ENCODE measurements at places on chromosomes 2 and 18. TPM values are rescaled to one million over a fixed set of nuclear protein-coding genes. Genes with fewer than 3 reads are reported as not detected.
A peak's percentile ranks its signal among the peaks of the same experiment; 100 is the strongest.

DNA sequence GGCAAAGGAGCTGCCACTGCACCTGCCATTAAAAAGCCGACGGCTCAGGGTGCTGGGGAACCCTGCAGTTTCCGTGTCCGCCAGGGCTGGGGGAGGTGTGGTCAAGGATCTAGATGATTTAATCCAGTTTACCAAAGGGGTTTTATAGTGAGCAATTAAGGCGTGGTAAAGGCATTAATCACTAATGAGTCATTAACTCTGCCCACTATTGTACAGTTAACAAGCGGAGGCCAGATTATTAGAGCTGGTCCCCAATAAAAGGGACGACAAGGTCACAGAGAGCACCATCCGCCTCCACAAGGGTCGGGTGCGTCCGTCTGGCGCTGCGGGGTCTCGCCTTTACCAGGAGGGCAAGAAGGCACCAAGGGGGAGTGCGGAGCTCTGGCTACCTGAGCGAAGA, 9.6 kb downstream of the RAX start:
- DNase-seq, result no peak

GRCh38 chr2:112714836-112715631, 5.8 kb upstream of the NT5DC4 start:
- no peak for DNase-seq

DNA sequence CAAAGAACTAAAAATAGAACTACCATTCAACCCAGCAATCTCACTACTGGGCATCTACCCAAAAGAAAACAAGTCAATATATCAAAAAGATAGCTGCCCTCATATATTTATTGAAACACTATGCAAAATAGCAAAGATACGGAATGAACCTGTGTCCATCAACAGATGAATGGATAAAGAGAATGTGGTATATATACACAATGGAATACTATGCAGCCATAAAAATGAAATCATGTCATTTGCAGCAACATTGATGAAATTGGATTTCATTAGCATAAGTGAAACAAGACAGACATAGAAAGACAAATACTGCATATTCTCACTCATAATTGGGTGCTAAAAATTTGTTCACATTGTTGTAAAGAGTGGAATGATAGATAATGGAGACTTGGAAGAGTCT, 16.2 kb upstream of the LDAH start:
- DNase-seq, result no peak

DNA sequence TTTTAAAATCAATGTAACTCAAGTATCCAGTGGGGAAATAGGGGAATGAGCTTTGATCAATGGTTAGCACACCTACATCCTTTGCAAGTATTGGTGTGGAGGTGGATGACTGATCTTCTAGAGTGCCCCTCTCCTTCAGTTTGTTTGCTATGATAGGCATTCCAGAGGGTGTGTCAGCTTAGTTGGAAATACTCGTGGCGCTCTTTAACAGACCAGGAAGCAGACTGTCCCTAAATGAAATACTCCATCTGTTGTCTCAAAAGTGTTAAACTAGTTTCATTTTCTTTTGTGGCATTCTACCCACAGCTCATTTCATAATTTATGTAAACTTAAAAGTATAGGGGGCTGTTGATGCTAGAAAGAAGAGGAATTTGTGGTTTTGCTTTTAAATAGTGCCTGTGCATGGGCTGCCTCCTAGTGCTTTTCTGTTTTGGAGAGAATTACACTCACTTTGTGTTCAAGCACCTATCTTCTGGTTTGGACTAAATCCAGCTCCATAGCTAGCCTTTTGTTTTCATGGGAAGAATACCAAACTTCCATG, 66.2 kb downstream of the STAT1 start:
- DNase-seq, result peak; percentile 88

The POMC gene
- total RNA-seq, result 0.63 TPM
